WERI-Rb-1 (cell line): ENCODE measurements at places on chromosomes 3 and 15.

GRCh38 chr3:192745150-192745549, 17.8 kb upstream of the FGF12 start:
- DNase-seq = no peak

DNA sequence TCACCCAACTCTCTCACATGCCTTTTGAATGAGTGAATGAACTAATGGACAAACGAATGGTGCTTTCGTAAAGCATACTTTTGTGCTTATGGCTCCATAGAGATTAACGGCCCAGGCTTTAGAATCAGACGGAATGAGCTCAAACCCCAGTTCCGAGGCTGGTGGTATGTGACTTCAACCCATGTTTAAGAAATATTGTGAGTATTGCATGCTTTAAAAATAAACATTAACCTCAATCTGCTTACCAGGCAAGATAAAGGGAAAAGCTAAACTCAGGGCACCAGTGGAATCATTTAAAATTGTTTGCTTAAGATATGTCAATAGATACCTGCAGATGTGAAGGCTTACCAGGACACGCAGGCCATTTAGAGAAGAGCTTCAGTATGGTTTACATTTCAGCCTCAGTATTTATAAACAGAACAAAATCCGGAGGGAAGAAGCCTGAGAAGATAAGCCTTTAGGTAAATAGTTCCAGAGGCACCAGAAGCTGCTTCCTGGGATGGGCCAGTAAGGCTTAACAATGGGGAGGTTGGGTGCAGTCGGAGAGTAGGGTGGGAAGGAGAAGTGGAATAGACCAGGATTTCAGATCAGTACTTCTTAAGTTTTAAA, 186.4 kb downstream of the ADAMTS9 start:
- DNase-seq = peak; percentile 57

DNA sequence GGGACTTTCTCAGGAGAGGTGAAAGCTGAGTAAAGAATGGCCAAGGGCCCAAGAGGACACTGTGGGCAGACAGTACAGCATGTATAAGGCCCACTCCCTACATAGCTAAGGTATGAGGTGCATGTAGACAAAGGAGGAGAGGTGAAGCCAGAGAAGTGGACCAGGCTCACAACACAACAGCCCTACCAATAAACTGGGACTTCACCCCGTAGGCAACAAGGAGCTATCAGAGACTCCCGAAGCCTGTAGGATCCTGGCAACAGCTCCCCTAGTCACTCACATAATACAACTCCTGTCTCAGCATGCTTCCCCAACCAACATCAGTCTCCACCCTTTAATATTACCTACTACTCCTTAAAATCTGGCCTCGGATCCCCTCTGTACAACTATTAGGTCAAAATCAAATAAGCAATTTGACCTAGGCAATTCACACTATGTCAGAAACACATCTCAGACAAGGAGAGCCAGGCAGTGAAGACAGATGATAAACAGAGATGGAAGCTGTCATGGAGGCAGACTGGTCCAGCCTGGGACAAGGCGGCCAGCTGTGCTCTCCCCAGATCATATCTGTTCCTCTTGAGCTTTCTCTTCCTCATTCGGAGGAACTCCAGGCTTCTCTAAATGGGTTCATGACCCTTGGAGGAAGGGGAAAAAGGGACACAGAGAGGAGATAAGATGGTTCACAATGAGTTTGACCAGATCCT, 1.4 kb downstream of the XXYLT1 start:
- no peak for DNase-seq

- no peak for DNase-seq
Measured at GRCh38 chr3:71512544-71512943, 71.0 kb downstream of the FOXP1 start.

GRCh38 chr3:101879623-101880284, 30.4 kb downstream of the NFKBIZ start:
- no peak for DNase-seq

DNA sequence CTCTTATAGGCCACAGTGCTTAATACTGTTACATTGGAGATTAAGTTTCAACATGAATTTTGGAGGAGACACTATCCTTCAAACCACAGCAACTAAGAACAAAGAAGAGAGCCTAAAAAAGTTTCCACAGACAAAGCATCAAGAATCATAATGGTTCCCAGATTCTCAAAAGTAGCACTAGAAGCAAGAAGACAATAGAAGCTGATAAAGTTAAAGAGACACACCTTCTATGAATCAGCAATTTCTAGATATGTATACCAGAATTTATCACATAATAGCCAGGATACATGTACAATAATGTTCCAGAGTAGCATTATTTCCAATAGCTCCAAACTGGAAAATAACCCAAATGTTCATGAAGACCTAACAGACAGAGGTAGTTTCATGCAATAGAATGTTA, 12.2 kb downstream of the NKIRAS1 start:
- no peak for DNase-seq

DNA sequence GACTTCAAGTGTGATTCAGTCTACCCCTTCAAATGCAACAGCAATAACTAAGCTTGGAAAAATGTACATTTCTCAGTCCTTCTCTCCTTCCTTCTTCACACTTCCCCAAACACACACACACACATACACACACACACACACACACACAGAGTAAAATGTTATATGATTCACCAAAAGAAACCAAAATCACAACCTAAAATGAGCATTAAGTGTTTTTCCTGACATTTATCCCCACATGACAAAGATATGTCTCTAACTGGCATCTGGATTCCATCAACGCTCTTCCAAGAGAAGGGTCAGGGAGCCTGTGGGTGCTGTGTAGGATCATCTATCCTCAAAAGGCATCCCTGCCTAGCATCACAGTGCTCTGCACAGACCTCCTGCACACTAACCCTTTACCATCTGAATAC, 21.0 kb downstream of the PDZRN3 start:
- DNase-seq = no peak

- DNase-seq = no peak
Measured at GRCh38 chr15:75161106-75161916, 40.4 kb upstream of the C15orf39 start.

DNA sequence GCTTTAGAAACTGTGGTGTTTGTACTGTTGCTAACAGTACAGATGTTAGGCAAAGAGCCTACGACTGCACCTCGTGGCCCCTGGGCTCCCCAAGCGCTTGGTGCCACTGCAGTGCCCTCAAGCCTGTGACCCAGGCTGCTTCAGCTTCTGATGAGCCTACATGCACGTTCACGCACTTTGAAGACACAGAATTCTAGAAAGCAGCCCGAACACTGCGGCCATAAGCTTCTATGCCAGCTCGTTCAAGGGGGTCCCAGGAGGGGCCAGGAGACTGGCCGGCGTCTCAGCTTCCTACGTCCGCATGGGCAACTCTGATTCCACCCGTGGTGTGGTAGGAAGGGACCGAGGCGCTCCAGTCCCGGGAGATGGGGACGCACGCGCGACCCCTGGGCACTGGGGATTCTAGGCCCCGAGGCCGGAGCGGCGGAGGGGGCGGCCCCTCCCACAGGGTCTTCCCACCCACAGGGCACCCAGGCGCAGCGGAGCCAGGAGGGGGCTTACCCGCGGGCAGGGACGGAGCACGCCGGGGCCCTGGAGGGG, 653 bp downstream of the MYO5C start:
- DNase-seq = no peak

GRCh38 chr3:160003520-160004128, 15.0 kb downstream of the IL12A start:
- DNase-seq = peak; percentile 75

GRCh38 chr3:10534066-10534465, 28.7 kb upstream of the ATP2B2 start:
- no peak for DNase-seq

GRCh38 chr15:62928242-62928999, 114.1 kb upstream of the TPM1 start:
- DNase-seq = peak; percentile 42

GRCh38 chr3:29597376-29598008, 316.6 kb downstream of the RBMS3 start:
- DNase-seq = no peak

DNA sequence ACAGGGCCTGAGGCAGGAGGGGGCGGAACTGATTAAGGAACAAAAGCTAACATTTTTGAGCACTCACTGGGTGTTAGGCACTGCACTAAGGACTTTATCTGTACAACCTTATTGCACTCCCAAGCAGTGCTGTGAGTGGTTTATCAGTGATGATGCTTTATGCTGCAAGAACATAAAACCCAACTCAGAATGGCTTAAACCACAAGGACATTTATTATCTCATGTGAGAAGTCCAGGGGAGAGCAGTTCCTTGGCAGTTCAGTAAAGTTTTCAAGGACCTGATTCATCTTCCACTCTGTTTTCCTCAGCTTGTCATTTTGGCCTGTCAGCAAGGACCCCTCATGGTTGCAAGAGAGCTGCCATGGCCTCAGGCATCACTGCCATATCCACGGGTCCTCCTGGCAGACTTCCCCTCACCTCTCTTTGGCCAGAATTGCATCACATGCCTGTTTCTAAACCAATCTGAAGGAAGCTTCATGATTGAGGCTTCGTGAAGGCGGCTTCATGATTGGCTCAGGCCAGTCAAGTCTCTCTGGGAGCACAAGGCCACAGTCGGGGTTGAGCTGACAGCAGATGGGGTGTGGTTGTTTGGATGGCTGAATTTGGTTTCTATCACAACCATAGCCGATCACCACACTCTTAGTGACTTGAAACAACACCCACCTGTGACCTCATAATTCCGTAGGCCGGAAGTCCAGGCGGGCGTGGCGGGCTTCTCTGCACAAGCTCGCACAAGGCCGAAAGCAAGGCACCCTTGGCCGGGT, 15.8 kb downstream of the EFCC1 start:
- no peak for DNase-seq

DNA sequence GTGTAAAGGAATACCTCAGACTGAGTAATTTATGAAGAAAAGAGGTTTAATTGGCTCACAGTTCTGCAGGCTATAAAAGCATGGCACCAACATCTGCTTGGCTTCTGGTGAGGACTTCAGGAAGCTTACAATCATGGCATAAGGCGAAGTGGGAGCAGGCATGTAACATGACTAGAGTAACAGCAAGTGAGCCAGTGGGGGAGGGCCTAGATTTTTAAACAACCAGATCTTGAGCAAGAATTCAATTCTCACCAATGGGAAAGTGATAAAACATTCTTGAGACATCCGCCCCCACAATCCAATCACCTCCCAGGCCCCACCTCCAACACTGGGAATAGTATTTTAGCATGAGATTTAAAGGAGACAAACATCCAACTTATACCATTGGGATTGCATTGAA, 44.2 kb upstream of the BCL2A1 start:
- no peak for DNase-seq

- no peak for DNase-seq
Measured at GRCh38 chr3:65953881-65954733, 84.6 kb downstream of the MAGI1 start.

DNA sequence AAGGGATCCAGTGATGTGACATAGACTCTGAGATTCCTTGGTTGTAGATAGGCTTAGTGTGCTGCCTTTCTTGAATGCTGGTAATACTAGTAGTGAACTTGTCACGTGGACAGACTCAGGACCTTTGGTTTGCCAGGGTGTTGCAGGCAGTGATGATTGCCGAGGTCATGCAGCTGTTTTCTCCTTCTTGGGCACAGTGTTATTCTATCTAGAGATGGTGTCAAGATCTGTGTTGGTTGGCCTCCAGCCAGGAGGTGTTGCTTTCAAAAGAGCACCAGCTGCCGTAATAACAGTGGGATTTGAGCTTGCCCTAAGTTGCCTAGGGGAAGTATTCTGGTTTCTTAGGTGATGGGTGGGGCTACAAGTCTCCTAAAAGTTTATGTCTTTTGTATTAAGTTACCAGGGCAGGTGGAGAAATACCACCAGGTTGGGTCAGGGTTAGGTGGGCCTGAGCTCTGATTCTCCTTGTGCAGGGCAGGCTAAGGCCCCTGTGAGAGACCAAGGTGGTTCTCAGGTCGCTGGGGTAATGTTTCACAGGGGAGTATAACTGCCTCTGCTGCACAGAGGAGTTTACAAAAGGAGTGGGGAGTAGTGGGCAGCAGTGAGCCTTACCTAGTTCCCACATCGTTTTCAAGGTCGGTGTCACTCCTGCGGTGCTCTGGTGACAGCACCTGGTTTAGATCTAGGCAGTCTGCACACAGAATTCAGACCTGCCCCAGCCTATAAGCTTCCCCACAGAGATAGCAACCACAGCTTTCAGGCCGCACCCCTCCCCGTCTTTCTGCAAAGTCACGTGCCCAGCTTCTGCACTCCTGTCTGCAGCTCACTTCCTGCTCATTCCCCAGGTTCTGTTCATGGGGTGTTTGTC, 350.3 kb downstream of the DOCK3 start:
- DNase-seq = no peak

DNA sequence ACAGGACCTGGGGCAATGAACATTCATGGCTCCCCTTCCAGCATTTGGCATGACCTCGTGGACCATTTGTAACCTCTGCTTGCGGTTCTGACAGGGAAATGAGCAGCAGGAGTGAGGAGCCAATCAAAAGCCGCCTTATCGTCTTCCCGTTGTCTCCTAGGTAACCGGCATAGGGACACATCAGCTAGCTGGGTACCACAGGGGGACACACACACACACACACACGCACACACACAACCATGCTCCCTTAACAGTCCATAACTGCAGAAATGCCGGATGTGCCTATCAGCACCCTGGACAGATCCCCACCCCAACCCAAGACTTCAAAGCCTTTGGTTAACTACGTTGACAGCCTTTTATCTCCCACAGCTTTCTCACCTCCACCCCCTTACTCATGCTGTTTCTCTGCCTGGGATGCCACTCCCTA, 53.4 kb upstream of the CCDC174 start:
- no peak for DNase-seq

- DNase-seq = no peak
Measured at GRCh38 chr15:74631087-74631385, 15.4 kb downstream of the CLK3 start.

DNA sequence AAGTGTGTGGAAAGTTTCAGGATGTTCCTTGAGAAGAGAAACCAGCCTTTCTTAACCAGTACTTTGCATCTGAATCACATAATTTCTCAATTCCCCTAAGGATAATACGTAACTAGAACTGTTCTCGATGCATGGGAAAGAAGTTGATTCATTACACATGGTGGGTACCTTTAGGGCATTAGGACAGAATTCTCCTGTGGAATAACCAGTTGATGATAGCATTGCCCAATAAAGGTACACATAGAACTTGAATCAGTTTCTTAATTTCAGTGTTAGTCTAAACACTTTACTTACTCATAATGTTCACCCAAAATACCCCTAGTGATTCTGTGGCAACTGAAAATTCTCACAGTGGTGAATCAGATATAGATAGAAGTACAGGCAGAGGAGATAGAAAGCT, 1030.9 kb downstream of the ROBO1 start:
- no peak for DNase-seq

- DNase-seq = no peak
Measured at GRCh38 chr3:161474741-161475140, 21.9 kb upstream of the OTOL1 start.

GRCh38 chr3:106268696-106269095, 399.9 kb upstream of the CBLB start:
- no peak for DNase-seq

DNA sequence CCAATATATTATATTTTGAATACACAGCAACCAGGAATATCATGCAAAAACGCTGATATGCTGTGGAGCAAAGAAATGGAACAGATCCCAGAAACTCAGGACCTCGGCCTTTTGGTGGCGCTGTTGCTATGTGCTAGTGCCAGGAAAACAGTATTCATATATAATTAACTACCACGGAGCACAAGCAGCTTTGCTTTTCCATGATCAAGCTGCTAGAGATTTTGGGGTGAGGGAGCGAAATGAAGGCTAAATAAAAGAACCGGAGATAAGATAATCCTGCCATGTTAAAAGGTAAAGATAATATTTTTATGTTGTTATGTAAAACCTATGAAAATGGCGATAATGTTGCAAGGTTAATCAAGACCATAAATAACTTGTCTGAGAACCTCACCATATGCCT, 157.7 kb upstream of the FAM3D start:
- peak; percentile 77 for DNase-seq

GRCh38 chr3:136728918-136729317, 23.3 kb downstream of the STAG1 start:
- no peak for DNase-seq

GRCh38 chr3:155286736-155287135, 6.7 kb downstream of the STRIT1 start:
- no peak for DNase-seq
